Nucleus accumbens (tissue), 56 donors: ENCODE measurements at places on chromosomes 3 and 15.

DNA sequence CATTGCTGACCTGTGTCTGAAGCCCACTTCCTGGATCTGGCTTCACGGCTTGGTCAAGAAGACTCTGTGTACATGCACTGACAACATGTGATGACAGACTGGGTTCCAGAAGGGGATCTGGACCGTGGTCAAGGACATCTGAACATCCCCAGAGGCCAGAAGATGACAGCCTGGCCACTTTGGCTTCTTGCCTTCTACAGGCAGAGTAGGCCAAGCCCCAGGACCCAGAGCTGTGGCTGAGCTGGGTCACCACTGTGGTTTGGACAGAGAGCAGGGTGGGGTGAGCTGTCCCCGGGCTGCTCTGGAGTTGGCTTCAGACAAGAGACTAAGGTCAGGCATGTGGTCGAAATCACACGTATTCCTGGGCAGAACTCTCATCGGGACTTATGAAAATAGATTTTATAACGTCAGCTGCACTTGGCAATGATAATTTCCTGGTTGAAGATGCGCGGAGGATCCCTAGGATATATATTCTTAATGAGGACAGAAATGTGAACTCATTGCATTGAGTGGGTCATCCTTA, 114.1 kb upstream of the FRMD4B start:
- DNase-seq, result peak; percentile 7

DNA sequence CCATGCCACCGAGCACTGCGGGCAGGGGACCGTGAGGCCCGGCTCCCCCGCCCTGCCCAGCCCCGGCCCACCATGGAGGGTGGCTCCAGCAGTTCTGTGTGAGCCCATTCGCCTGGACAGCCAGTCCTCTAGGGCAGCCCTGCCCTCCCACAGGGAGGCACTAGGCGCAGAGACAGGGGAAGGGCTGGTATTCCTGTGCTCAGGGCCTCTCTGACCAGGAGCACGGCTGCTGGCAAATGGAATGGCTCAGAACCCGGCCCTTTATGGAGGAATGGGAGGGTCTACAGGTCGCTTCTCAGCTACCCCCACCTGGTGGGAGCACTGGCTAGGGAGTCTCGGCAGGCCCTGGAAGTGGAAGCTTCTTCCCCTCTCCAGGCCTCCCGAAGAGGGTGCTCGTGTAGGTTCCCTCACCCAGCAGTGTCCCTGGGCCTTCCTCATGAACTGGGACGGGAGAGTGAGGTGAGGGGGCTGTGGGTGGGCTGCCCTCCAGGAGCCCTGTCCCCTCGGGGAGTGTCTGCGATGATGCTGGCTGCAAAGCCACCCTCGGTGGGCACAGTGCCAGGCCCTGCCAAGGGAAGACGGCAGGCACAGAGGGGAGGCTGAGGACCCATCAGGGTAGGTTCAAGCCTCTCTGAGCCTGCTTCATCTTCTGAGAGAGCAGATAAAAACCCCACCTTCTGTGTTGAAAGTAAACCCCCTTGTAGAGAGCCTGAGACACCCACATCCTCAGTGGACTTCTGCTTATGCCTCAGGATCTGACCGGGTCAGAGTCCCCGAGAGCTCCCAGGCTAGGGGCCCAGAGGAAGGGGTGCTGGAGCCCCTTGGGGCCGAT, 1.5 kb downstream of the MELTF start:
- no peak for DNase-seq

GRCh38 chr15:48883699-48884098, 5.8 kb downstream of the EID1 start:
- no peak for DNase-seq

DNA sequence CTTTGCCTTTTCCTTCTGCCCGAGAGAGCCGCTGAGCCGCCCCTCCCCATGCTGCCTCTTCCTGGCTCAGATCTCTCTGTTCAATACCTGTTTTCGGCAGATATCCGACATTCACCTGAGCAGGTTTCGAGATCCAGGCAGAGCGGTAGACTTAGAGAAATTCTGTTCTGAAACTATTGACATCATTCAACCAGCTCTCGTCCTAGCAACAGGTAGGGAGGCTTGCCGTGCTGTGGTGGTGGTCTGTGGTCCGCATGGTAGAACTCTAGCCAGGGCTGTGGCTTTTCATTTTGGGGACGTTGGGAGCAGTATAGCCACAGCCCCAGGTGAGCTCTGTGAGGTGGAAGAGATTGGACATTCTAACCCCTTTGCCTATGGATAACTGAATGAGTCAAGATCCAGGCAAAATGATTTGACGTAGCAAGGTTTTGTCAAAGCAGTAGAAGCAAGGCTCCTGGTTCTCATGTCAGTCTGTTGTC, 810 bp downstream of the TMEM62 start:
- peak; percentile 43 for DNase-seq

GRCh38 chr3:51271172-51271571, 113.9 kb upstream of the MANF start:
- no peak for DNase-seq

DNA sequence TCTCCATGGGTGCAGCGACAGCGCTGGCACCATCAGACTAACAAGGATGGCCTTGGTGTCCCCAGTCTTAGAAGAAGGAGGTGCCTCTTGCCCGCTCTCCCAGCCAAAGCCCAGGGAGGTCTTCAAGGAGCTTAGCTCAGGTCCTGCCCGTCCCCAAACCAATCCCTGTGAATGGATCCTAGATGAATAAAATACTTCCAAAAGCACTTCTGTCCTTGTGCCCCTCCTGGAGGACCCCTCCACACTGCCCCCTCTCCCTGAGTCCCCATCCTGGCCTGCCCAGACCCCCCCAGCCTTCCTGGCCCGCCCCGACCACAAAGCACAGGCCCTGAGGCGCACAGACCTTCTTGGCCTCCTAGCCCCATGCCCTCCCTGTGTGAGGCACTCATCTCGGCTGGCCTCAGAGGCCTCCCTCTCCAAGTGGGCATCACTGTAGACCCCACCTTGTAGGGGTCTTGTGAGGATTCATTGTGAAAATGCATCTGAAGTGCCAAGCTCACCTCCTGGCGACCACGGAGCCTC, 8.4 kb downstream of the SLC28A1 start:
- no peak for DNase-seq

DNA sequence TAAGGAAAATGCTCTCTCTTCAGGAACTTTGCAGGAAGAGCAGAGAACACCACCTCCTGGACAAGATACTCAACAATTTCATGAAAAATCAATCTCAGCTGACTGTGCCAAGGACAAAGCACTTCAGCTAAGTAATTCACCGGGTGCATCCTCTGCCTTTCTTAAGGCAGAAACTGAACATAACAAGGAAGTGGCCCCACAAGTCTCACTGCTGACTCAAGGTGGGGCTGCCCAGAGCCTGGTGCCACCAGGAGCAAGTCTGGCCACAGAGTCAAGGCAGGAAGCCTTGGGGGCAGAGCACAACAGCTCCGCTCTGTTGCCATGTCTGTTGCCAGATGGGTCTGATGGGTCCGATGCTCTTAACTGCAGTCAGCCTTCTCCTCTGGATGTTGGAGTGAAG, 200.5 kb downstream of the AKAP13 start:
- no peak for DNase-seq

- no peak for DNase-seq
Observed at GRCh38 chr15:67033012-67033411, 32.4 kb upstream of the SMAD3 start.

DNA sequence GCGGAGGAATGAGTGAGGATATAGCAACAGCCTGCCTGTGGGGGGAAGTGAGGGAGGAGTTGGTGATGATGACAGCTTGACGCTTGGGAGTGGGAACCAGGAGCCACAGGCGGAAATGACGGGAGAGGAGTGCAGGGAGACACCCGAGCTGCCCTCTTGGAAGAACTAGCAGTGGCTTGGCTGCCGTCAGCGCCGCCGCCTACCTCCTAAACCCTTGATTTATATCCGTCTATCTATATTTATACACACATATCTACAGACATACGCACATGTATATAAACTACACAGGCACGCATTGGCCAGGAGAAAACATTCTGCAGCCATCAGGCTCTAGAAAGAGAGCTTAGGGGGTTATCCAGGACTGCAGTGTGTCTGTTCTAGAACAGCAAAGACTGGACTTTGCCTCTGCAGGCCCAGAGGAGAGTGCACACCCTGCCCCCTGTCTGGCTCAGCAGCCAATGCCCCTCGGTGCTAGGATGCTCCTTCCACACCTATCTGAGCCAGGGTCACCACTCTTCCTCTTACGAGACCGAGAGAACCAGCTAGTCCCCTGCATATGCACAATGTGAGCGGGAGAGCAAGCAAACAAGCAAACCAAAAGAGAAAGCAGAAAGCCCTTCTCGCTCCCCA, 45.3 kb upstream of the MAGEF1 start:
- no peak for DNase-seq

GRCh38 chr3:10312861-10313260, 8.1 kb downstream of the SEC13 start:
- no peak for DNase-seq

DNA sequence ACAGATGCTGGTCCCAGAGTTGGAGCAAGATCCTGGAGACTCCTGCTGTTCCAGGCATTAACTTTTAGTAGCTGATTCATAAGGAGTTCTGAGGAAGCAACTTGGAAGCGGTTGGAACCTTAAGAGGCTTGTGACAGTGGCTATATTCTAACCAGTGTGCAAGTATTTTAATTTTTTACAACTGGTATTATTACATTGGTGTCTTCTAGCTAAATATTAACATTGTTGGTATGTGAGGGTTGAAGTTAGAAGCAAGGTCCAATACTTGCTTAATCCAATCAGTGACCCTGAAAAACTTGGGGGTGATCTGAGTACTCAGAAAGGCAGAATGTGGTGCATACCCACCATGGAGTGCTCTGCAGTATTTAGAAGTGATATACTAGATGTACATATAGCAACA, 1.5 kb upstream of the OR4F15 start:
- DNase-seq, result no peak

DNA sequence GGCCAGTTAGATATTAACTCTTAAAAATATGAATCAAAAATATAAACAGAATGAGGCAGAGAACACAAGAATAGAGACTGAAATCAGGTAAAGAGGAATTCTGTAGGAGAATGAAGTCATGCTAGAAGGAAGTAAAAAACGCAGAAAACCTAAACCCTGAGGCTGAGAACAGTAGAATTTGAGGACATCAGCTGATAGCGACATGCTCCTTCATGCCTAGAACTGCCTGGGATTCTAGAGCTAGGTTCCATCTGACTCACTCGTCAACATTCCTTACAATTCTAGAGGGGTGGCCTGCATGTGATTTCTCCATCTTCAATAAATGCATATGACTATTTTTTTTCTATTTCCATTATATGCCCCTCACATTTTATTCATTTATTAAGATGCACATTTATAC, 343.0 kb downstream of the ROBO1 start:
- DNase-seq, result no peak

- DNase-seq, result no peak
Observed at GRCh38 chr3:160023476-160023875, 34.8 kb downstream of the IL12A start.

DNA sequence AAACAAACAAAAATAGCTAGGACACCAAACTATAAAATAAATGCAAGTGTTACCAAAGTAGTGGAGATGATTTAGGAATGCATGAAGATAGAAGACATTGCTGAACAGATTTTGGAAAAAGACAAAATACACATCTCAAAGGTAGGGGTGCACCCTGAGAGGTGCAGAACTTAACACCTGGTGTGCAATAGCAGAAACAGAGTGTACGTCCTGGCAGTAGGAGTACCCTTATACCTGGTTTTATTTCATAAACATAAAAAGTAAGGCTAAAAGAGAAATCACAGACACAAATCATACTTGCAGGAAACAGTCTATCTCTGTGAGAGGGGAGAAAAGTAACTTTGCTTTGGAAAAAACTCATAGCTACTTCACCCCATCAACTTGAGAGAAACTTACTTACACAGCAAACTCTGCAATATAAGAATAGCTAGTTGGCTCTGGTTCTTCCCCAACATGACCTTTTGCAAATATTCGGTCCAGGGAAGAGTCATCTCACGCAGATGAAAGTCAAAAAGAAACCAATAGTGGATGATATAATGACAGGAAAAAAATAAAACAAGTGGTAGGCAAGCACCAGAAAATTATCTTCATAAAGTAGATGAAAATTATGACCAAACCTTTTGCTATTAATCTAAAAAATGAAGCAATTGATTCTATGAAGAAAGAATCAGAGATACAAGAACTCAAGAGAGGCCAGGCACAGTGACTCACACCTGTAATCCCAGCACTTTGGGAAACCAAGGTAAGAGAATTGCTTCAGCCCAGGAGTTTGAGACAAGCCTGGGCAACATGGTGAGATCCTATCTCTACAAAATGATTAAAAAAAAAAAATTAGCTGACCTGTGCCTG, 108.9 kb upstream of the BNIP2 start:
- no peak for DNase-seq

DNA sequence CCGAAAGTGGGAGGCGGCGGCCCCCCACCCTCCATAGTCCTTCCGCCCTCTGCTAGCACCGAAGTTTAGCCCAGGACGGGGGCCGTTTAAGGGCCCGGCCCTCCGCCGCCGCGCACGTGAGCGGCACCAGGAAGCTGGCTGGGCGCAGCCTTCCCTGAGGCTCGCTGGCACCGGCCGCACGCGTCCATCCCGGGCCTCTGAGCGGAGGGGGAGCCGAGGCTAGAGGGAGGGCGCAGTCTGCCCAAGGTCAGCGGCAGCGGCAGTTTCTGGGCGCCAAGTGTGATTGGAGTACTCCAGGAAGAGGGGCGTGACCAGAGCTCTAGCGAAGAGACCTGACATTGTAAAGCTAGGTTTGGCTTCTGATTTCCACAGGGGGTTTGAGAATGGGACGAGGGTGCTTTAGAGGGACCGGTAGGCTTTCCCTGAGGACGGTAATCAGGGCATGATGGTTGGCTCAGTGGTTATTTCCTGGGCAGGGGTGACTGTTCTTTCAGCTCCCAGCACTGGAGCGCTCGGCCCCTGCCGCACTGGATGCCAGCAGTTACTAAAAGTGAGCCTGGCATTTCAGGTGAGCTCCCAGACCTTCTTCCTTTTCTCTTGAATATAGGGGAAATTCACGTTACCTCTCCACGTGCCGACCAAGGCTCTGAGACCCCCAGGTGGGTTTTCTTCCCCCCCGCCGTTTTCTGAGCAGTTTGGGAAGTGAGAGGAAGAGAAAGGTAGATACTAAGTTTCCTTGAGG, 853 bp downstream of the TEX264 start:
- no peak for DNase-seq

GRCh38 chr3:107683447-107683846, 160.7 kb downstream of the BBX start:
- no peak for DNase-seq

DNA sequence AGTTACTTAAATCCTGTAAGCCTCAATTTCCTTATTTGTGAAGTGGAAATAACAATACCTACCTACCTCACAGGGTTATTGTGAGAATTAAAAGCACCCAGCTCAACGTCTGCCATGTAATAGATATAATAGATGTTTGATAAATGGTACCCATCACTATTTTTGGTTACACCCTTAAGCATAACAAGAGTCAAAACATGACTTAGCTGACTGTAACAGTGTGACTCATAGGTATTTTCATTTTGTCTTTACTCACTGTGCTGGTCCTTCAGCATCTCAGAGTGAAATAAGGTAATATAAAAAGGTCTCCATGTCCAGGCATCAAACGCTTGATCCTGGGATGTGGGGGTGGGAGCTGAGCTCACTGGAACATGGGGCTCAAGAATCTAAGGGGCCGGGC, 3.1 kb downstream of the CPLX3 start:
- no peak for DNase-seq

DNA sequence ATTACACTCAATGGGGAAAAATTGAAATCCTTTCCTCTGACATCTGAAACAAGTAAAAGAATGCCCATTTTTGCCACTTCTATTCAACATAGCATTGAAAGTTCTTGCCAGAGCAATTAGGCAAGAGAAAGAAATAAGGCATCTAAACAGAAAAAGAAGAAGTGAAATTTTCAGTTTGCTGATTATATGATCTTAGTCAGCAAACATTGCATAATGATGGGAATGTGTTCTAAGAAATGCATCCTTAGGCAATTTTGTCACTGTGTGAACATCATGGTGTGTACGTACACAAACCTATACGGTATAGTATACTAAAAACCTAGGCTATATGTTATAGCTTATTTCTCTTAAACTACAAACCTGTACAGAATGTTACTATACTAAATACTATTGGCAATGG, 278.0 kb downstream of the CGGBP1 start:
- no peak for DNase-seq
